CD4-positive, alpha-beta T cell treated with Interleukin-17A for 4 hours (primary cell): ENCODE measurements at places on chromosomes 13 and 19.
A peak's percentile ranks its signal among the peaks of the same experiment; 100 is the strongest.

DNA sequence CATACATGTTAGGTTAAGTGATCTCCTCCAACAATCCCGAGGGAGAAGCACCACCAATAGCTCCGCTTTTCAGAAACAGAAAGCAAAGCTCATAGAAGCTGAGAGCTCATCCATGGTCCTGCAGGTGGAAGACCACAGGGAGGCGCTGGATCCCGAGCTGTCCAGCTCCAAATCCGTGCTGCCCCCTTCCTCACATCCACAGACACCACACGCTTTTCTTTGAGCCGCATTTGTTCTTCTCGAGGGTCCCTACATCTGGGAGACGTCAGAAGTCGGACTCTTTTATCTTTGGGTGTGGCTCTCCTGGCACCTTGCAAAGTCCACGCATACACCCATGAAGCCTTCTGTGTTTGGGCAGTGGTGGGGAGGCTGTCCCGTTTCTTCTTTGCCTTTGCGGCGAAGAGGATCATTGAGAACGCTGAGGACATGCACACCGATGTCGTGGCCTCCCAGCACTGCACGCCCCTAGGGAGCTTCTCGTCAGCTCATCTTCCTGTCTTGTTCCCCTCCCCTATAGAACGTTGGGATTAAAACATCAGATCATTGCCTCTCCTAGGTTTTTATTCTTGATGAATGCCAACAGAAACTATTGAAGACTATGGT is 184.8 kb downstream of the TEX29 start:
- no peak for DNase-seq

DNA sequence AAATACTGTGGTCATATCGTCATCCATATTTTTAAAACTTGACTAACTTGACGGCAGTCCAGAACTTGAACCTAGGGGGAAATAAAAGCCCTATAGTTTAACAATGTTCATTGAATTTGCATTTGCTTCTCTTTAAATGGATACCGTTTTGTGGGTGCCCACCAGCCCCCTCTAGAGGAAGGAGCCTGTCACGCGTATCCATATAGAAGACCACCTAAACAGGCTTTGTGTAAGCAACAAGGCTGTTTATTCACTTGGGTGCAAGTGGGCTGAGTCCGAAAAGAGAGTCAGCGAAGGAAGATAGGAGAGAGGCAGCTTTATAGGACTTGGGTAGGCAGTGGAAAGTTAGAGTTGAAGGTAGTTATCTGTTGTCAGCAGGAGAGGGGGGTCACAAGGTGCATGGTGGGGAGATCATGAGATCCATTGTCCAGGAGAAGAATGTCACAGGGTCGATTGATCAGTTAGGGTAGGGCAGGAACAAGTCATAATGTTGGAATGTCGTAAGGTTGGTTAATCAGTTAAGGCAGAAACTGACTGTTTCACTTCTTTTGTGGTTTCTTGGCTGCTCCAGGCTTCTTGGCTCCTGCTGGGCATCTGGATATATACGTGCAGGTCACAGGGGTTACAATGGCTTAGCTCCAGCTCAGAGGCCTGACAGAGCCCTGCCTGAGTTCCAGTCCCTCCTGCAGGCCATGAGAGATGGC is 42.5 kb upstream of the ANKRD10 start:
- no peak for DNase-seq

GRCh38 chr13:31322026-31322425 is 122.3 kb downstream of the B3GLCT start:
- DNase-seq: no peak

DNA sequence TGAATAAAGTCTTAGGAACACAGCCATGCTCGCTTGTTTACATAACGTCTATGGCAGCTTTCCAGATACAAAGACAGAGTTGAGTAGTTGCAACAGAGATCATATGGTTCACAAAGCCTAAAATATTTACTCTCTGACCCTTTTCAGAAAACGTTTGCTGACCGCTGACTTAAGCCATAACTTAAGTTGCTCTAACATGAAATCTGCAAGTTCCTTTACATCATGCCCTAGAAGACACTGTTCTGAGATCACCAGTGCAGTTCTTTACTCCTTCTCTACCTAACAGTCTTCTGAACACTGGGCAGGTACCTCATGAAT is 166.4 kb downstream of the DCLK1 start:
- DNase-seq: no peak

GRCh38 chr19:42290523-42291434 is 11.2 kb upstream of the PRR19 start:
- peak; percentile 68 for DNase-seq

DNA sequence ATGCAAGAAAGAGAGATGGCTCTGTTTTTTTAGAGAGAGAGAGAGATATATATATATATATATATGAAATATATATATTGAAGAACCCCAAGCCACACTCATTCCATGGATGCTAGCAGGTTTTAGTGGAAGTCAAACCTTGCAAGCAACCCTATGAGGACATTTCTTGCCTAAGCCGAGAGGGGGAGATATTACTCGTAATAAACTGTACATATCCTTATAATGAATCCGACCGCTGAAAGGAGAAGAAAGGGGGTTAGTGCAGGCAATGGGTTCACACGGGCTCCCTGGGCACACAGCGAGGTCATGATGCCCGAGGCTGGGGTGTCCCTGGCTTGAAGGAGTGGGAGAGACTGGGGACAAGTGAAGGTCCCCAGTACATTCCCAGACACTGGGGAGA is 78.3 kb downstream of the IER2 start:
- DNase-seq: no peak

GRCh38 chr13:19862481-19863313 is 752 bp downstream of the ZMYM5 start:
- peak; percentile 55 for DNase-seq

- DNase-seq: no peak
Observed at GRCh38 chr13:37290716-37291505, 185.4 kb upstream of the CSNK1A1L start.

- no peak for DNase-seq
Observed at GRCh38 chr19:9139609-9140158, 513 bp upstream of the ZNF317 start.

- no peak for DNase-seq
Observed at GRCh38 chr13:97781891-97782305, 171.6 kb upstream of the IPO5 start.

- no peak for DNase-seq
Observed at GRCh38 chr13:88925954-88926353, 1254.8 kb downstream of the SLITRK5 start.

- DNase-seq: no peak
Observed at GRCh38 chr13:106186366-106187030, 349.0 kb downstream of the EFNB2 start.

- no peak for DNase-seq
Observed at GRCh38 chr13:81577601-81578195, 1236.8 kb upstream of the SPRY2 start.

GRCh38 chr13:51759240-51759639 is 44.7 kb downstream of the DHRS12 start:
- no peak for DNase-seq

GRCh38 chr13:27562457-27562856 is 57.9 kb downstream of the LNX2 start:
- DNase-seq: no peak

- DNase-seq: peak; percentile 10
Observed at GRCh38 chr13:42215578-42216421, 56.2 kb upstream of the AKAP11 start.

GRCh38 chr19:50368649-50369570 is 3.5 kb upstream of the NAPSA start:
- peak; percentile 84 for DNase-seq

DNA sequence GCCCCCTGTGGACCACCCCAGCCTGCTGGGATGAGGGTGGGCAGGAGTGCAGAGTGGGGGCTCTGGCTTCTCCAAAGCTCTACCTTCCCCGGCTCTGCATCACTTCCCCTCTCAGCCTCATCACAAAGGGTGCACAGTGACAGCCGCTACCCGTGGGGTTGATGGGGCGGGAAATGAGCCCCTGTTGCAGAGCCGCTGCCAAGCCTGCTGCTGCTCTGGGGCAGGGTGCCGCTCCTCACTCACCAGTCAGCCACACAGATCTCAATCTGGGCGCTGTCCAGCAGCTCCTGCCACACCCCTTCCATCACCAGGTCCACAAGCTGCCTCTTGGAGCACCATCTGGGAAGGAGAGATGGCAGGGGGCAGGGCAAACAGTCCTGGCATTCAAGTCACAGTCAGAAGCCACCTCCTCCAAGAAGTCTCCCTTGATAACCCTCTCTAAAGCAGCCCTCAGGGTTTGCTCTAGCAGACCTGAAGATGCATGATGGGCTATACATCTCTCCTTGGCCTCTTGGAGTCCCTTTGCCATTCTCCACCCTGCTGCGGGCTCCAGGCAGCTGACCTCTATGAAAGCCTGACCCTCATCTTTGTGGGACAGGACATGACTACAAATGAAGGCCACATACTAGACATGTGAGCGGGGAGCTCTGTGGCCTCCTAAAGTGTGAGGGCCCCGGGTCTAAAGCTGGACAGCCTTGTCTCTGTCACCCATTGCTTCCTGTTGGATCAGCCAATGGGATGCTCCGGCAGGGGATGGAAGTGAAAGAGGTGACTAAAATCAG is 15.7 kb downstream of the MRPS12 start:
- no peak for DNase-seq

GRCh38 chr19:10379880-10380312 is 476 bp downstream of the TYK2 start:
- DNase-seq: no peak

GRCh38 chr19:56109226-56109625 is 11.9 kb downstream of the ZNF787 start:
- no peak for DNase-seq

GRCh38 chr13:27830010-27830409 is 37.7 kb downstream of the GSX1 start:
- peak; percentile 67 for DNase-seq

GRCh38 chr19:11400798-11401197 is 16.7 kb upstream of the EPOR start:
- no peak for DNase-seq

- no peak for DNase-seq
Observed at GRCh38 chr13:80814541-80814940, 473.6 kb upstream of the SPRY2 start.

GRCh38 chr19:46107371-46107770 is 17.1 kb downstream of the IGFL3 start:
- DNase-seq: no peak

- DNase-seq: peak; percentile 46
Observed at GRCh38 chr19:13149628-13150186, 468 bp downstream of the STX10 start.

DNA sequence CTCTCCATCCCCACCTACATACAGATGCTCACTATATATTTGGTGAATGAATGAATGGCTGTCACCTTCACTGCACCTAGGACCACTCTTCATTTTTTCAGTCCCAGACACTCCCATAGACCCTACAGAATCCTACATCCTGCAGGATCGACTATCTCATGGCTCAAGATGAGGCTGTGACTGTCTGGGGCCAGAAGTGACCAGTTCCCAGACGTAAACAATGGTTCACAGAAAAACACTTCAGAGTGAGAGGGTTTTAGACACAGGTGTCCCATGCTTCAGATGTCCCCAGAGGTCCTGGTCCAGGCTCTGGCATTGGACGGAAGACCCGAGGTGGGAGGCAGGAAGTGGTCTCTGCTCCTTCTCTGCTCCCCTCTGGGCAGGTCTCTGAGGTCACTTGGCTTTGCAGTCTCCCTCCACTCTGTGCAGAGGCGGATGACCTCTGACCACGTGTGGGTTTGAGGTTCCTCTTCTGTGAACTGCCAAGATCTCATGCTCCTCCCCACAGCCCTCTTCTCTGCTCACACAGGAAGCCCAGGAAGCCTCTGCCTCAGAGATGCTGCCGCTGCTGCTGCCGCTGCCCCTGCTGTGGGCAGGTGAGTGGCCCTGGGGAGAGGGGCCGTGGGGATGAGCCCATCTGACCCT is 24.9 kb downstream of the SIGLEC7 start:
- peak; percentile 32 for DNase-seq

DNA sequence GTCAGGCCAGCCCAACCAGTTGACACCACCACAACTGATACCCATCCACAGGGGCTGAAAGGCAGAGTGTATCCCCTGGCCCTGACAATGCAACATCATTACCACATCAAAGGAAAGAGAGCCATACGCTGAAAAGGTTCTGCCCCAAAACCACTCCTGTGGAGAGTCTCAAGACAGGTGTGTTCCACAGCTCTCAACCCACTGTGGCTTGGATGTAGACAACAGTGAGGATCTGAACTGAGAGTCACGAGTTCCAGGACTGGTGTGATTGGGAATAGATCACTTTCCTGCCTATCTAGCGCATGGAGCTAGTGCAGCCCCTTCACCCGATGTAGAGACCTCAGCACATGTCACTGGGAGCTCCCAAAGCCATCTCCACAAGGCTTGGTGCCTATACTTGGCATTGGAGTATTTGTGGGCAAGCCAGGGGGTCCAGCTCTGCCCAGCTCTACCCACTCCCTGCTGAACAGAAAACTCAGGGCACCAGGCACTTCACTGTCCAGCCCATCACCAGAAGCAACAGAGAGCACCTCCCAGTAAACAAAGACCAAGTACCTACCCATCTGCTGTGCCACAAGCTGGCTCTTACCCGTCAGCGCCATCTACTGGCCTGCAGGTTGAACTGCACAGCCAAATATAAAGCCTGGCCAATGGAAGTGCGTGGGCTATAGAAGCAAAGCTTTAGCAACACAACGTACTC is 579.5 kb downstream of the UQCRFS1 start:
- DNase-seq: peak; percentile 40

- no peak for DNase-seq
Observed at GRCh38 chr13:37129866-37130265, 24.4 kb upstream of the CSNK1A1L start.

- no peak for DNase-seq
Observed at GRCh38 chr13:41917641-41918040, 43.3 kb downstream of the VWA8 start.

- peak; percentile 26 for DNase-seq
Observed at GRCh38 chr19:28468701-28469459, 744.1 kb downstream of the UQCRFS1 start.

DNA sequence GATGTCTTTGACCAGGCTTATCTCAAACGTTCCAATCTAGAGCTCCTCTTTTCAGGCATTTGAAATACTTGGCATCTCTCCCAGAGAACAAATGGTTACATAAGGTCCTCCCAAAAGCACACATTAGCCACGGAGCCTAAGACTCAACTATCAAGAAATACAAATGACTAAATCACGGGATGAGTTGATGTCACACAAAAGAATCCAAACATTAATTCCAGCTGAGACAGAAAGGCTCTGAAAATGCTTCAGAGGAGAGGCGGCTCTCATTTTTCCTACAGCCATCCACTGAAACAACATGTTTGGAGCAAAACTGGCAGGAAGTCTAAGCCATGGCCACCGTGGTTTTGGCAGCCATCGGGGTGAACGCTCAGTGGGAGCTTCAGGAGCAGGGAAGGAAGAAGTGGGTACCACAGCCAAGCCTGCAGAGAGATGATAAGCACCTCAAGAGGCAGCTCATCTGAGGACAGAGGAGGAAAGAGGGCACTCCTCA is 122.5 kb downstream of the STK24 start:
- no peak for DNase-seq
